Esophagus (tissue), 2 donors: ENCODE measurements at places on chromosomes 5 and 9. TPM values are rescaled to one million over a fixed set of nuclear protein-coding genes. Genes with fewer than 3 reads are reported as not detected.

Gene FOXD4L3
- polyA plus RNA-seq, result 0.10 TPM

Gene CTNNAL1
- 15.0 TPM for polyA plus RNA-seq

Gene BARHL1
- polyA plus RNA-seq, result not detected

Gene GARIN3
- polyA plus RNA-seq, result not detected

Gene SMIM33
- polyA plus RNA-seq, result 0.02 TPM

Gene FCHSD1
- polyA plus RNA-seq, result 10.3 TPM

Gene KIF4B
- not detected for polyA plus RNA-seq

Gene GABRA6
- polyA plus RNA-seq, result not detected

Gene DUSP1
- polyA plus RNA-seq, result 129 TPM

Gene FGF1
- polyA plus RNA-seq, result 0.57 TPM

Gene SHOC1
- 0.06 TPM for polyA plus RNA-seq

Gene LHX3
- not detected for polyA plus RNA-seq

Gene DRD1
- polyA plus RNA-seq, result 0.08 TPM

Gene HAVCR2
- 0.47 TPM for polyA plus RNA-seq
